Hair follicular keratinocyte (primary cell): ENCODE measurements at places on chromosomes 6 and 20. TPM values are rescaled to one million over a fixed set of nuclear protein-coding genes. Genes with fewer than 3 reads are reported as not detected.

PPIL4 gene
- total RNA-seq, result 14.1 and 15.7 TPM in 2 replicates

HRH3 gene
- total RNA-seq, result not detected in 2 replicates

LY86 gene
- total RNA-seq, result not detected in 2 replicates

SCGN gene
- total RNA-seq, result not detected in 2 replicates

CTCFL gene
- not detected in 2 replicates for total RNA-seq

DAAM2 gene
- total RNA-seq, result 0.16 and 0.27 TPM in 2 replicates

DEF6 gene
- 41.9 and 52.8 TPM in 2 replicates for total RNA-seq

IL17A gene
- not detected in 2 replicates for total RNA-seq

PRR18 gene
- not detected in 2 replicates for total RNA-seq

DEFB114 gene
- total RNA-seq, result not detected in 2 replicates

ZBP1 gene
- total RNA-seq, result not detected in 2 replicates

FAXC gene
- 1.4 and 4.2 TPM in 2 replicates for total RNA-seq

ZSCAN23 gene
- total RNA-seq, result 0.87 and 2.5 TPM in 2 replicates

AVP gene
- not detected in 2 replicates for total RNA-seq

RIPOR2 gene
- total RNA-seq, result not detected in 2 replicates

BCAS1 gene
- not detected in 2 replicates for total RNA-seq

PNLDC1 gene
- 0.94 TPM in 1 of 2 replicates, not detected in the other for total RNA-seq

ULBP1 gene
- total RNA-seq, result 1.3 and 2.8 TPM in 2 replicates

RTF2 gene
- 46.3 and 56.2 TPM in 2 replicates for total RNA-seq

ZNF165 gene
- total RNA-seq, result 3.0 and 4.7 TPM in 2 replicates

SLC17A1 gene
- not detected in 2 replicates for total RNA-seq

PLN gene
- not detected in 2 replicates for total RNA-seq
